ENCODE measurements at places on chromosomes 5 and 9.

DNA sequence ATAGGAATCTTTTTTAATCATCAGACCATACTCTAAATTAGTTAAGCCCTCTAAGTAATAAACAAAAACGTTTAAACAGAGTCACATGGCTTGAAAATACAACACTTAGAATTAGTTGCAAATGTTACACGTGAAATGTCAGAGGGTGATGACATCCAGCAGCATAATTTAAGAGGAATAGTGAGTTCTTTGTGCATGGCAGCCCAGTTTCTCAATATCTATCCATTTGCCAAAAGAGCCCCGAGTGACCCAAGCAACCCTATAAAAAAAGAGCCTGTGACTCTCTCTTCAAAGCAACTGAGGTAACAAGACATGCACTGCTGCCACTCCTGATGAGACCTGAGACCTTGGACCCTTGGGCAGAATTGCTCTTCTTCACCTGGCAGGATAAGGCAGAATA is 96.9 kb upstream of the RASA1 start:
- no peak for DNase-seq

GRCh38 chr5:88480801-88481499 is 212.3 kb upstream of the TMEM161B start:
- no peak for DNase-seq

- no peak for DNase-seq
These were observed 111.8 kb downstream of the ACTL7B start for GRCh38 chr9:108743901-108744371.

- no peak for DNase-seq
These were observed 260.9 kb upstream of the TUT7 start for GRCh38 chr9:86614871-86615849.

- DNase-seq: no peak
These were observed 159.1 kb downstream of the FAM114A2 start for GRCh38 chr5:153879596-153879995.

DNA sequence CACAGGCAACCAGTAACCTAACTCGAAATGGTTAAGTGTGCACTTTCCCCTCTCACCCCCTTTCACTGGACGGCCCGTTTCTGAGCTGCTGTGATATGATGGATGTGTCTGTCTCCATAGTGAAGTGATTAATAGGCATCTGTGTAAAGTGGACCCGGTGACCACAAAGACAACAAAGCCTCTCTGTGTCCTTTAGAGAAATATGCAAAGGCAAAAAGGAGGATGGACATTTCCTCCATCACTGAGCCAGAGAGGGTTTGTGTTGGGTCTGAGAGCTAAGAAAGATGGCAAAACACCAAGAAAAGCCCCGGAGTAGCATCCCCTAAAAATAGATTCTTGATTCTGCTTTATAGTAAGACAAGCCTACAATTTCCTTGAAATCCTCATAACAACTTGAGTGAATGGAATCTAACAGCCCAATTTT is 120.6 kb downstream of the SEMA6A start:
- DNase-seq: no peak

GRCh38 chr9:36280989-36281388 is 22.7 kb upstream of the GNE start:
- no peak for DNase-seq

DNA sequence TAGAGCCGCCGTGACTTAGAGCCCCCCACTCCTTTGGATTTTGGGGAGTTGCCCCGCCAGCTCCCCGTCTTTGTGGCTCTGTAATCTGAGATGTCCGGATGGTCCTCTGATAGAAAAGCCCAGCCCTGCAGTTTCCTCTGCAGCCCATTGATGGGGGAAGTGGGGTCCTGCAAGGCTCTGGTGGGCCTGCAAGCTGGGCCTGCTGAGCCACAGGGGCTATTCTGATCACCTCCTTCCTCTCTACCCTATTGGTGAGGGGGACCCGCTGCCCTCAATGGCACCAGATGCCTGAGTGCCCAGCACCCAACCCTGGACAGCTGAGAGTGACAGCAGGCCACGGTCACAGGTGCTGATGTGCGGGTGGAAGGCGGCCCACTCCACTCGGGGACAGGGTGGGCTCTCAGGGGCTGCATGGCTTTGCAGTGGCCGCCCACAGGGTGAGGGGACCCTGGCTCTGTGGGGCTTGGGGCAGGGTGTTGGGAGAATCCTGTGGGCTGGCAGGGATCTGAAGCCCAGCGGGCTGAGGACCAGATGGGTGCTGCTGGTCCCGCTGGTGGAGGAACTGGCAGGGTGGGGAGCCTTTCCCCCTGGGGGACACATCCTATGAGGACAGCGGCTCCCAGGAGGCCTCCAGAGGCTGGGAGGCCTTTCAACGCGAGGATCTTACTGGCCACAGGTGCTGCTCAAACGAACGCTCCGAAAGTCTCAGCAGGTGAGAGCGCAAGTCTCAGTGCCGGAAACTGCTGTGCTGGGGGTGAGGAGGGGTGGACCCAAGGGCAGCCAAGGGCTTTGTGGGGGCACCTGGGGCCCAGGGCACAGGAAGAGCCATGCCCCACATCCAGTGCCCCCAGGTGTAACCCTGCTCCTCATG is 30.0 kb upstream of the LPCAT1 start:
- no peak for DNase-seq

GRCh38 chr9:97572892-97573365 is 60.2 kb downstream of the TSTD2 start:
- no peak for DNase-seq
